RCC 7860 (cell line): ENCODE measurements at places on chromosomes 11 and 22.

DNA sequence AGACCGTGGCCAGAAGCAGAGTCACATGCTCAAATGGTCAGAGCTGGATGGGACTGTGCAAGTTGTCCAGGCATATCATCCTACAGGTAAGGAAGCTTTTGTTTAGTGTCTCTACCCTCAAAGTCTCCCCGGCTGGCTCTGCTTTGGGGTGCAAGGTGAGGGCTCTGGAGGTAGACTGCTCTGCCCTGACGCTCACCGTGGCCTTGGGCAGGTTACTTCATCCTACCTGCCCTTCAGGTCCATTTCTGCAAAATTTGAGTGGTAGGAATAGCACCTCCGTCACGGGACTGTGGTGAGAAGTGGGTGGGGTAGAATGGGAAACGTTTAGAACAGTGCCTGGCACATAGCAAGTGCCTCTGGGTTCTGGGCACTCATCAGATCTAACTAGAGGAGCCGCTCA lies 42.2 kb downstream of the NAT10 start:
- no peak for DNase-seq

- DNase-seq: peak; percentile 25
These were observed 22.3 kb downstream of the HPS4 start for GRCh38 chr22:26461188-26461810.

DNA sequence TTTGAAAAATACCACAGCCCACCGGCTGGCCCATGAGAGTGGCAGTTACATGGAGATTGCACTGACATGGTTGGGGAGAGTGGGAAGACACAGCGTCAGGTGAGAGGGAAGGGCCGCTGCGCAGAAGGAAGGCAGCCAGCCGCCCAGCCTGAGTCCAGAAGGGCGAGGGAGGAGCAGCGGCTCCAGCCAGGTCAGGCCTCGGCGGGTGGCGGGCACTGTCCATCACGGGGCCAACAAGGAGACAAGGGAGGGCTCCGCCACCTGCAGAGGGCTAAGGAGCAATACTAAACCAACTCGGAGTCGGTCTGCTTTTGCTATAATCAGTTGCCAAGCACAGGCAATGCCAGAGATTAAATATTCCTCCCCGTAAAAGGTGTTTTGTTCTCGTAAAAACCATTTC lies 384.5 kb downstream of the TBC1D22A start:
- DNase-seq: no peak

GRCh38 chr22:27207907-27208306 lies 550.5 kb downstream of the MIAT start:
- peak; percentile 64 for DNase-seq

DNA sequence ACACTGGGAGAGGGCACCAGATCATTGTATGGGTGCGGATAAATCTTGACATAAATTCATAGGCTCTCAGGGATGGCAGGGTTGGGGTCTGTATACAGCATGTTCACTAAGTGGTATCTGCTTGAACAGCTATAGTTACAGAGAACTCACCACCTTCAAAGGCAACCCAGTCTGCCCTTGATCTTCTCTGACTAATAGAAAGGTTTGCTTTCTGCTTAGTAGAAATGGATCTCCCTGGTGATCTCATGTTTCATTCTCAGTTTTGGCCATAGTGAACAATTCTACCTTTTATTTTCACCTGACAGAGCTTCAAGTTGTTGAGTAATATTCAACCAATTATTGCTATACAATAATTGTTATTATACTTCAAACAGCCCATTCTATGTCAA lies 32.4 kb downstream of the CNTF start:
- DNase-seq: no peak

DNA sequence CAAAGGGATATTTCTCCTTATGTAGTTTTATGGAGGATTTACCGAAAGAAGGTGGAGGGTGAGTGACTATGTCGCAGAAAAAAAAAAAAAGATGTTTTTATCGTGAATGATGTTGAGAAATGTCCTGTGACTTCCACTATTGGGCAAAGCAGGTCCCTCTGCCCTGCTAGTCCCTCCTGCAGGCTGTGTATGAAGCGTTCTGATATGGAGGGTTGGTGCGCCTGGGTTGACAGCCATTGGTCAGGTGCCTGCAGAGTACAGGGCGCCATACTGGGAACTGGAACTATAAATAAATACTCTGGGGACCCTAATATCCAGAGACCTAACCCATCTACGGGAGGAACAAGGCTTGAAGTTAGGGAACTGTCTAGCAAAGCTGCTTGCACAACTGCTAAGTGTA lies 1.5 kb downstream of the IL17RA start:
- DNase-seq: no peak

DNA sequence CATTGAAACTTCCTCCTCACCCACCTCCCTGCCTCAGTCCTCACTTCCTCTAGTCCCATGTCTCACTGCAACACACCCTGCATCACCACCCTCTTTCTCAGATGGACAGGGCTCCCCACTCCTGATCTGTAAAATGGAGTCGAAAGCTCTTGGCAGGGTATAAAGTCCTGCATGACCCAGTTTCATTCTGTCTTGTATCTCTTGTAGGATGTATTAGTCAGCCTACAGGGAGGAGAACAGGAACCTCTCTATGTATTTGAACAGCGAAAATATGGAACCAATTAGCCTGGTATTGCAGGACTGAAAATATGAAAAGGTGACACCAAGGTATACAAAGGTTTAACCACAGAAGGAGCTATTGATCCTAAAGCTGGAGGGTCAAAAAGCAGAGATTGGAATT lies 156.9 kb upstream of the SNX19 start:
- DNase-seq: no peak

DNA sequence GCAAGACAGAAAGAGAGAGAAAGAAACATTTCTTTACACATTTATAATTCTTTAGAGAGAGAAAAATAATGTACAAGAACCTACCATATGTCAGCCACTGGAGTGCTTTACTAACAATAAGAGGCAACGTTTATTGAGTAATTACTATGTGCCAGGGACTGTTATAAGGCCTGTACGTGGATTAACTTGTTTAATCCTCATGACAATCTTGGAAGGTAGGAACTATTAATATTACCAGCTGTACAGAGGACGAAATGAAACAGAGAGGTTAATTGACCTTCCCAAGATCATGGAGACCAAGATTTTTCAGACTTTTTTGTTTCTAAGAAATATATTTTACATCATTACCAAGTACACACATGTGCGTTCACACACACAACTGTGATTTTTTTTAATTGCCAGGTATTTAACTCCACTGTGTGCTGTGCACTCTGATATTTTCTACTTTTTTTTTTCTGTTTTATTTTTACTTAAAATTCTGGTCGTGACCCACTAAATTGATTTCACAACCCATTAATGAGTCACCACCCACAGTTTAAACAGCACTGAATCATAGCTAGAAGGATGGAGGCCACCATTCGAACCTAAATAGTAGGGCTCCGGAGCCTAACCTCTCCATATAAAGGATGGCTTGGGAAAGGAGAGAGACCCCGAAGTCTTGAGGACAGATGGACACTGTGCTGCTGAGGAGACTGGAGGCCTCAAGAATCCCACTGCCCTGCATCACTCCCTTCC lies 21.4 kb downstream of the CREB3L1 start:
- peak; percentile 60 for DNase-seq

DNA sequence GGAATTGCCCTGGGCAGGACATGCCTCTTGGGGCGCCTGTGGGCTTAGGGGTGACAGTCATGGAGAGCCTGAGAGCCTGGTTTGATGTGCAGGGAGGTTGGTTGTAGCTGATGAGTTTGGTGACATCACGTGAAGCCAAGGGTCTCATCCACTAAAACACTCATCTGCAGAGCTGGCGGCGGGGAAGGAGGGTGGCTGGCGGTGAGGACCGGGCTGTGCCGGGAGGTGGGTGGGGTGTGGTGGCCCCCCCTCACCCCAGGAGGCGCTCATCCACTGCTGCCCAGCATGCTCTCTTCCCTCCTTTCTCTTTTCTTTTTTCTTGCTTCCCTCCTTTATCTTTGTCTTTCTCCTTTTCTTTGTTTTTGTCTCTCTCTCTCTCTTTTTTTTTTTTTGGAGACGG lies 49.0 kb downstream of the GRAMD4 start:
- no peak for DNase-seq

- DNase-seq: no peak
These were observed 32.1 kb upstream of the PRODH start for GRCh38 chr22:18968011-18968749.

- DNase-seq: peak; percentile 92
These were observed 11.7 kb downstream of the PHRF1 start for GRCh38 chr11:587978-588380.

DNA sequence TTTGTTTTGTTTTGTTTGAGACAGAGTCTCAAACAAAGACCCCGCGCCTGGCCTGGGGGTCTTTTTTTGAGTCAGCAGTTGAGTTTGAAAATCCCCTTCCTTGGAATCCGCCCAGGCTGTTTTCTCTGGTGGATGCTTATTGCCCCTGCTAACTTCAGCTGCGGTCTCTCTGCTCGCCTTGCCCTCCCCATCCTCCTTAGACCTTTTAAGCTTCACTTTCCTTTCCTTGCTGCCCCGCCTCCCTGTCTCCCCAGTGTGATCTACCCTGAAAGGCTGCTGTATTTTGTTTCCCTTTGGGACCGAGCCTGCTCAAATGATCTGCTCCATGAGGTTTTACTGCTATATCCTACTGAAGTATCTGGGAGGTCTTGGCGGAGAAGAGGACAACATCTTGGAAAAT lies 2.5 kb downstream of the USP18 start:
- no peak for DNase-seq

DNA sequence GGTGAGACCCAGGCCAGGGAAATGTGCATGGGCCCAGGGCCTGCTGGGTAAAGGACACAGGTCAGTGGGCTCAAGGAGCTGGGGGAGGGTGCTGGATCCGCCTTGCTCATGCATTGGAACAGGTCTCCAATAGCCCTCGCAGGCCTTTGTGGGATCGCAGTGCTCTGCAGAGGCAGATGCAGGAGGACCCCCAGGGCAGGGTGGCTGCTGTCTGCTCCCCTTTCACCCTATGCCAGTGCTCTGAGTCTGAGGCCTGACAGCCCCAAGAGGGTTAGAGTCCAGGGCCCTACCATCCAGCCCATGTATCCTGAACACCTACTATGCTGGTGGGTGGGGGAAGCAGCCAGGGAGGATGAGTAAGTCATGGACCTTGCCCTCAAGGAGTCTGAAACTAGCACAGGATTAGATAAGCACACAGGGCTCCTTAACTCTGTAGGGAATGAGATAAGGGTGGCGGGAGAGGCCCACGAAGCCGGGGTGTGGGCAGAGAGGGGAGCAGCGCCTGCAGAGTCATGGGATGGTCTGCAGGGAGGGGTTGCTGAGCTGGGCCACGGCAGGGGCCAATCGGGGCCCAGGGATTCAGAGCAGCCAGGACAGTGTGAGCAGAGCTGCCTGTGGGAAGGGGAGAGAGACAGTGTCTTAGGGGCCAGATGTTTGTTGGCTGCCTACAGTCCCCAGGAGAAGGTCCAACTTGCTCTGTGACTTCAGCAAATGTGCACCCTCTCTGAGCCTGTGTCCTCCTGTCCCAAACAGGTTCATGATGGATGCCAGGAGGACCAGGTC lies 10.5 kb upstream of the EHD1 start:
- peak; percentile 72 for DNase-seq

- no peak for DNase-seq
These were observed 15.5 kb downstream of the NTM start for GRCh38 chr11:131385763-131386390.
